ENCODE measurements at places on chromosomes 1 and 21. TPM values are rescaled to one million over a fixed set of nuclear protein-coding genes. Genes with fewer than 3 reads are reported as not detected.

Gene PPIAL4G
- not detected for total RNA-seq

Gene HFM1
- total RNA-seq: 7.4 TPM

Gene ADORA1
- 2.9 TPM for total RNA-seq

Gene TBX15
- 0.09 TPM for total RNA-seq

Gene SAMSN1
- 0.27 TPM for total RNA-seq

Gene SELP
- 0.65 TPM for total RNA-seq

Gene SERPINC1
- 0.27 TPM for total RNA-seq

Gene ATF6
- 27.4 TPM for total RNA-seq

Gene PTGER3
- 0.29 TPM for total RNA-seq

Gene COG2
- 22.4 TPM for total RNA-seq

- H3K4me1 ChIP-seq: peaks cover 24% of the 10 kb centered on the region
- H3K4me3 ChIP-seq: no peak overlapping the region
These were observed 44.5 kb downstream of the KIRREL1 start for GRCh38 chr1:158037866-158038359.

- H3K4me3 ChIP-seq: no peak overlapping the region
- DNase-seq: no peak
- H3K36me3 ChIP-seq: peaks cover 3% of the 10 kb centered on the region
- peaks cover 7% of the 10 kb centered on the region for H3K4me1 ChIP-seq
These were observed 5.5 kb upstream of the ELOVL1 start for GRCh38 chr1:43373066-43373940.

- H3K27me3 ChIP-seq: no peaks in the 10 kb centered on the region
- H3K4me1 ChIP-seq: peaks cover 35% of the 10 kb centered on the region
- H3K27ac ChIP-seq: no peak overlapping the region
- H3K4me3 ChIP-seq: no peak overlapping the region
- no peaks in the 10 kb centered on the region for H3K36me3 ChIP-seq
These were observed 505.1 kb upstream of the USP24 start for GRCh38 chr1:55720261-55720660.

- H3K27ac ChIP-seq: peak overlapping the region; percentile 43
- no peaks in the 10 kb centered on the region for H3K27me3 ChIP-seq
- no peaks in the 10 kb centered on the region for H3K36me3 ChIP-seq
- peaks cover 20% of the 10 kb centered on the region for H3K4me1 ChIP-seq
- DNase-seq: no peak
These were observed 52.9 kb downstream of the OSBPL9 start for GRCh38 chr1:51669816-51670215.

GRCh38 chr21:45699251-45699942 lies 55.9 kb downstream of the PCBP3 start:
- no peak for DNase-seq
- no peaks in the 10 kb centered on the region for H3K36me3 ChIP-seq
- H3K4me3 ChIP-seq: no peak overlapping the region
- H3K27ac ChIP-seq: no peak overlapping the region

DNA sequence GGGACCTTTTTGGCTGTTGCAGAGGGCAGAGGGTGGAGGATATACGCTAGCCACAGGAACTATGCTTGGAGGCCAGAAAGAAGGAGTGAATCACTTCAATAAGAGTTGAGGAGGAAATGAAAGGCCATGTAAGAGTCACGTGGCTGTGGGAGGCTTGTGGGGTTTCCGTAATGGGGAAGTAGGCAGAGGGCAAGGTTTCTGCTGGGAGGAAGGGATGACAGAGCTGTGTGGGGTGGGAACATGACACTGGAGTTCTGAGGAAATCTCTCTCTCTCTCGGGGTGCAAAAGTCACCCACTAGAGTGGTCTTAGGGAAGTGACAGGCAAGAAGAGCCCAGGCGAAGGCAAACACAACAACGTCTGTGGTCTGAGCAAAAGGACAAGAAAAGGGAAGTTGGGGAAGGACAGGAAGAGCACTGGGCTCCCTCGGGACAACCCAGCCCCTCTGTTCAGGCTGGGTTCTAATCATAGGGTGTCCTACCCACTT lies 3.9 kb upstream of the CD1C start:
- H3K36me3 ChIP-seq: no peaks in the 10 kb centered on the region
- no peaks in the 10 kb centered on the region for H3K4me1 ChIP-seq
- no peak for DNase-seq

- peaks cover 16% of the 10 kb centered on the region for H3K4me1 ChIP-seq
- H3K27ac ChIP-seq: no peak overlapping the region
- no peak overlapping the region for H3K4me3 ChIP-seq
- no peaks in the 10 kb centered on the region for H3K36me3 ChIP-seq
These were observed 3.1 kb upstream of the BLACAT1 start for GRCh38 chr1:205458777-205459566.

DNA sequence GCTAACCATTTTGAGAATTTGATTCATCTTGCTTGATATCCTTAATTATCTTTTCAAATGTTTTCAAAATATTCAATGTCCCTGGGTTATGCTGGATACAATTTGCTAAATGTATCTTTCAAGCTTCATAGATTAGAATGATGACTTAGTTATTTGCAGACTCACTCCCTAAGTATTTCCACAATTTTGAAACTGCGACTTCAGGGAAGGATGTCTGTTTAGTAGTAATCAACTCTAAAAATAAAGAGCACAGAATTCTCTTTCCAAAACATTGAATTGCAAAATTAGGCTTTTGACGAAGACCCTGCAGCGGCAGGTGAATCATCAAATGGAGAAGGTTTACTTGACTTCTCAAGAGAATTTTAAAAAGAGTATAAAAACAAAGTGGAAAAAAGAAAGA lies 14.2 kb downstream of the RGS1 start:
- no peaks in the 10 kb centered on the region for H3K4me1 ChIP-seq
- no peaks in the 10 kb centered on the region for H3K27me3 ChIP-seq
- DNase-seq: no peak
- no peak overlapping the region for H3K27ac ChIP-seq

- no peaks in the 10 kb centered on the region for H3K27me3 ChIP-seq
- no peaks in the 10 kb centered on the region for H3K36me3 ChIP-seq
- no peak overlapping the region for H3K27ac ChIP-seq
- DNase-seq: no peak
These were observed 347.5 kb downstream of the SMYD3 start for GRCh38 chr1:246159279-246160227.

GRCh38 chr1:41758500-41758899 lies 160.2 kb downstream of the HIVEP3 start:
- no peak for DNase-seq
- no peaks in the 10 kb centered on the region for H3K4me1 ChIP-seq
- no peak overlapping the region for H3K4me3 ChIP-seq
- no peaks in the 10 kb centered on the region for H3K27me3 ChIP-seq
- H3K27ac ChIP-seq: no peak overlapping the region
- H3K36me3 ChIP-seq: no peaks in the 10 kb centered on the region

DNA sequence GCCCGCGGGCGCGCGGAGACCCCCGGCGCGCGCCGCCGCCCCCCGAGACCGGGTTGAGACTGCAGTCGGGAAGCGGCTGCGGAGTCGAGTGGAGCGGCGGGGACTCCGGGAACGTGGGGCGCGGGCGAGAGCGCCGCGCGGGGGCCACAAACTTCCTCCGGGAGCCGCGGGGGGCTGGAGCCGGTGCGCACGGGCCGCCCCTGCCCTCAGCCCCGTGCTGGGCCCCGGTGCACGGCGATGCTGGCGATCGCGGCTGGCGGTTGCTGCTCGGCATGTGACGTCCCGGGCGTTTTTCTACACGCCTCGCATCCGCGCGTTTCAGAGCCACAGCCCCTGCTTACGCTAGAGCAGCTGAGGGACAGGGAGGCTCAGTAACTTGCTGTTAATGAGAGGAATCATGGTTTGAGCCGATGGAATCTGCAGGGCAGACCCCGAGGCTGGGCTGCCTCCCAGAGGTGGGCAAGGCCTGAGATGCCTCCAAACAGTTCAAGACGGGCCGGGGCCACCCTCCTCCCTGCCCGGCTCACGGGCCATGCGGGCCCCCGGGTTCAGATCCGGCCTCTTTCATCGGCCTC lies 520 bp downstream of the TMEM201 start:
- peak overlapping the region; percentile 76 for H3K4me3 ChIP-seq
- no peak overlapping the region for H3K27ac ChIP-seq
- DNase-seq: peak; percentile 51
- no peaks in the 10 kb centered on the region for H3K27me3 ChIP-seq

DNA sequence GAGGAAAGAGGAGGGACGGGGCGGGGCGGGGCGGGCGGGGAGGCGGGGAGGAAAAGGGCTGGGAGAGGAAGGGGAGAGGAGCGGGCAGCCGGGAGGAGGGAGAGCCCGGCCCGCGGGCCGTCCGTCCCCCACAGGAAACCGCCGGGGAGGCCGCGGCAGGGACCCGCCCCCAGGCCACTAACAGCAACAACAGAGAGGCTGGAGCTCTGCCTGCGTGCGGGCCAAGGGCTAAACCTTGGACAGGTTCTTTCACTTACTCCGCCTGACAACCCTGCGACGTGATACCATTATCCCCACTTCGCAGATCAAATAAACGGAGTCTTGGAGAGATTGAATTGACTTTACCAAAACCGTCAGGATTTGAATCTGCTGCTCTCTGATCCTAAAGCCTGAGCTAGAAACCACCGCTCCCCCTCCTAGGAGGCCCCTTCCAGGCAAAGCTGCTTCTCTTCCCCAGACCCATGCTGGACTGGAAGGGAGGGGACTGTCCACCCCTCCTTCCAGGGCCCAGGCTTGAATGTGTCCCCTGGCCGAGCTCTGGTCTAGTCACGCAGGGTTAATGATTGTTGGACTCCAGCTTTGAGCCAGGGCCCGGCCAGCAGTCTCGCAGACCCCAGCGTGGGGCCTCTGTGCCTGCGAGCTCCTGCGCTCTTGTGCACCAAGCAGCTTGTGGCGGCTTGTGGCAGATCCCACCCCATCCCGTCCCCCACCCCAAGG lies at the start of gene EVA1B:
EVA1B (minus strand) TSS at position 10 of the 717 bp plus-strand sequence. CDS start 608 bp downstream, outside the sequence.
- peaks cover 8% of the 10 kb centered on the region for H3K27me3 ChIP-seq
- peak within 1 kb of the TSS; percentile 75 for H3K4me3 ChIP-seq

GRCh38 chr21:14952916-14953315 lies 111.9 kb downstream of the NRIP1 start:
- peaks cover 26% of the 10 kb centered on the region for H3K4me1 ChIP-seq
- no peak overlapping the region for H3K27ac ChIP-seq

GRCh38 chr1:156692441-156692924 lies 12.9 kb downstream of the CRABP2 start:
- DNase-seq: no peak
- peaks cover 69% of the 10 kb centered on the region for H3K4me1 ChIP-seq
- H3K27ac ChIP-seq: peak overlapping the region; percentile 94
- no peaks in the 10 kb centered on the region for H3K27me3 ChIP-seq
- H3K36me3 ChIP-seq: peaks cover 13% of the 10 kb centered on the region
- peak overlapping the region; percentile 74 for H3K4me3 ChIP-seq
